ENCODE measurements at places on chromosomes 5 and 9. TPM values are rescaled to one million over a fixed set of nuclear protein-coding genes. Genes with fewer than 3 reads are reported as not detected.

Gene CATSPER3
- total RNA-seq: 0.64 TPM

Gene LNPEP
- total RNA-seq: 39.4 TPM

Gene SCGB3A2
- total RNA-seq: not detected

Gene SLC12A2
- 24.4 TPM for total RNA-seq

Gene MYMK
- not detected for total RNA-seq

GRCh38 chr9:108786322-108786721, 69.5 kb downstream of the ACTL7B start:
- no peak overlapping the region for H3K4me3 ChIP-seq
- H3K27ac ChIP-seq: no peak overlapping the region
- no peaks in the 10 kb centered on the region for H3K36me3 ChIP-seq
- no peak for DNase-seq

DNA sequence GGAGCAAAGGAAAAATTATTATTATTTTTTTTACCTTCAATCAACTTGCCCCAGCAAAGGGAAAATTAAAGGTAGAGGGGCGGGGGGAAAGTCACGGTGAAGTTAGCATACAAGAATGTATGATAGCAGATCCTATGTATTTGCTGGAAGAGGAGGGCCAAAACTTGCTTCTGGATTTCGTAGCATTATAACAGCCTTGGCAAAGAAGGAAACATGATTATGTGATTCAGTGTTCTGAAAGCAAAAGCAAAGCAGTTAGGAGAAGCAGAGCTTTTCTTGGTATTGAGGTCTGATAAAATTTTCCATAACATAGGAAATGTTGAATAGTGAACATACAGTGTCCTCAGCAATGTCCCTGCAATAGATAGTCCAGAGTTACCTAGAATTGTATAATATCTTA, 32.4 kb downstream of the MAST4 start:
- no peaks in the 10 kb centered on the region for H3K4me1 ChIP-seq
- H3K36me3 ChIP-seq: no peaks in the 10 kb centered on the region
- no peak overlapping the region for H3K4me3 ChIP-seq

- peaks cover 25% of the 10 kb centered on the region for H3K27me3 ChIP-seq
- no peak overlapping the region for H3K27ac ChIP-seq
- no peaks in the 10 kb centered on the region for H3K4me1 ChIP-seq
- DNase-seq: no peak
- H3K36me3 ChIP-seq: no peaks in the 10 kb centered on the region
Observed at GRCh38 chr9:899440-900184, 58.1 kb downstream of the DMRT1 start.

DNA sequence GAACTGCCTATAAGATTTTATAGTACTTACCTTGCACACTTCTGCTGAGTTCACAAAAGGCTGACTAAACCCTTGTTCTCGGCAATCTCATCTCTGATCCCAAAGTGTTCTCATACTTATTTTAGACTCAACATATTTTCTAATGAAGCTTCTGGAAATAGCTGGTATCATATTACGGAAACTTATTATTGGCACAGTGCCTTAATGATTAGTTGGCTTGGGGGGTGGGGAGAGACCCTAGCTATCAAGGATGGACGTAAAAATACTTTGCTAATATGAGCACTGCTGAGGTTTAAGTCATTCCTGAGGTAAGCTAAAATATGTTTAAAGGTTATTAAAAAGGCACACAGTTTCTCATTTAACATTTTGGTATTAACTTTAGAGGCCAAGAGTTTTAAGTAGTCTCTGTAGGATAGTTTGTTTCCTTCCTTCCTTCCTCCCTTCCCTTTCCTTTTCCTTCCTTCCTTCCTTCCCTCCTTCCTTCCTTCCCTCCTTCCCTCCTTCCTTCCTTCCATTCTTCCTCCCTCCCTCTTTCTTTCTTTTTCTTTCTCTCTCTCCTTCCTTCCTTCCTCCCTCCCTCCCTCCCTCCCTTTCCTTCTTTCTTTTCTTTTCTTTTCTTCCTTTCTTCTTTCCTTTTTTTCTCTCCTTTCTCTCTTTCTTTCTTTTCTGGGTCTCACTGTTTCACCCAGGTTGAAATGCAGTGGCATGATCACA, 31.5 kb downstream of the ZSWIM6 start:
- DNase-seq: no peak
- no peak overlapping the region for H3K4me3 ChIP-seq
- H3K36me3 ChIP-seq: no peaks in the 10 kb centered on the region
- no peaks in the 10 kb centered on the region for H3K4me1 ChIP-seq
- H3K27me3 ChIP-seq: no peaks in the 10 kb centered on the region
- no peak overlapping the region for H3K27ac ChIP-seq

GRCh38 chr5:180568914-180569313, 22.4 kb downstream of the SCGB3A1 start:
- H3K4me3 ChIP-seq: no peak overlapping the region
- H3K27ac ChIP-seq: peak overlapping the region; percentile 41
- no peak for DNase-seq
- H3K36me3 ChIP-seq: peaks cover 68% of the 10 kb centered on the region
- H3K4me1 ChIP-seq: peaks cover 10% of the 10 kb centered on the region
- no peaks in the 10 kb centered on the region for H3K27me3 ChIP-seq

DNA sequence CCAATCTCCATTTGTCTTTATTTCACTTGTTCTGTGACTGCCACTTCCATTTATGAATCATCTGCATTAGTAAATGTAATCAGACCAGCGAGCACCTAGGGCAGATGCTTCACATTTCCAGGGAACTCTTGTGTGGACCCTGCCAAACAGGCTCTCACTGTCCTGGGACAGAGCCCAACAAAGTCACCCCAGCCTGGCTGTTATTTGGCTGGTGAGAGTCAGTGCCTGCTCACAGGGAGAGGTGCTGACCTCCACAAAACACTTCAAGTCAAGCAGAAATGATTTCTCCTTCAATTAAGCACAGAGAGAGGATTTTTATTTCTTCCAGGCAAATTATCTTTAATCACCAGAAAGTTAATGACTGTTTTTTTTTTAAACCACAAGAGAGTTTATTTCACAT, 568.0 kb downstream of the MTRR start:
- no peaks in the 10 kb centered on the region for H3K4me1 ChIP-seq
- H3K4me3 ChIP-seq: no peak overlapping the region
- H3K27ac ChIP-seq: no peak overlapping the region
- H3K36me3 ChIP-seq: no peaks in the 10 kb centered on the region
- no peaks in the 10 kb centered on the region for H3K27me3 ChIP-seq

DNA sequence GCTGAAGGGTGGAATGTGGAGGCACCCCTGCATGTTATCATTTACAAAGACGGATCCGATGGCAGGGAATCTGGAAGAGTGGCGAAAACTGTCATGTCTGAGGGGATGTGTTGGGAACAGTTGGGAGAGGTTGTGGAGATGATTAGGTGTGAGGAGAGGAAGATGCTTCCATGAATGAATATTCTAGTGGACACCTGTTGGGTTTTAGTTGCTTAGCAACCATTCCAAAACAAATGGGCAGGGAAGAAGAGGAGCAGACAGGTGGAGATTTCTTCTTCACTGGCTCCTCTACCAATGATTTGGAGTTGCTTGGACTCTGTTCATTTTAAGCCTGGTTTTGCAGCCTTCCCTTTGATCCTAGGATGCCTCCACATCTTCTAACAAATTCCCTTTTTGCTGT, 465.3 kb upstream of the CLINT1 start:
- no peaks in the 10 kb centered on the region for H3K36me3 ChIP-seq
- H3K27ac ChIP-seq: no peak overlapping the region
- no peak overlapping the region for H3K4me3 ChIP-seq
- no peaks in the 10 kb centered on the region for H3K4me1 ChIP-seq

DNA sequence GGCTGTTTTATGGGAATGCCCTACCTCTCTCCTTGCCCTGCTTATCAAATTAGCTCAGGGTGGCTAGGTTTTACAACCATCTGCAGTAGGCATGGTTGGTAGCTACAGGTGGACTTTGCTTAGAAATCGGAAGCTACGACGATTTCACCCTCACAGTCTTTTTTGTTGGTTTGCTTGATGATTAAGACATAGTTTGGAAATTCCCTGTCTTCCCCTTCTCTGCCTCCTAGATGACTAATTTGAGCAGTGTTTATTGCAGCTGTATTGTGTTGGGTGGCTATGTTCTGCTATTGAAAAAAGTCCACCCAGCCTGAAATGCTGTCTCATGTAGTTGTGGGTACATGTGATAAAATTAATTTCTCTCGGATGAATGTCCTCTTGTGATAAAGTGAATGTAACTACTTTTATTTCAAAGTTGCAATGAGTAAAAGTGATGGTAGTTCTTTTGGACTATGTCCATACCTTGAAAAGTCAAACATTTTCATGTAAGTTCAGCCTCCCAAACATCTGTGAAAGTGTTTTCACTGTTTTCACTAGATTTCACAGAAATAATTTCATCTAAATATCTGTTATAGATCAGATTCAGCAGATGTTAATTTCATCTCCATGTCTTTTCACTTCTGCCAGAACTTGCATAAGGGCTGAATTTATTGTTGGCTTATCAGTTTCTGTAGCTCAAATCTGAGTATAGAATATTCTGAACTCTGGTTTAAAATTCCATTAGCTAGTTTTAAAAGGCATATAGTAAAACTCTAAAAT, 37.3 kb upstream of the FYB1 start:
- H3K27me3 ChIP-seq: no peaks in the 10 kb centered on the region
- no peak overlapping the region for H3K27ac ChIP-seq
- peak; percentile 73 for DNase-seq
- H3K36me3 ChIP-seq: peaks cover 2% of the 10 kb centered on the region
- peaks cover 18% of the 10 kb centered on the region for H3K4me1 ChIP-seq
